B cell (primary cell): ENCODE measurements at places on chromosomes 2 and 18.

- DNase-seq = no peak
Observed at GRCh38 chr2:98297817-98298682, 48.2 kb upstream of the CNGA3 start.

- DNase-seq = no peak
Observed at GRCh38 chr2:236298924-236299475, 34.8 kb upstream of the ASB18 start.

DNA sequence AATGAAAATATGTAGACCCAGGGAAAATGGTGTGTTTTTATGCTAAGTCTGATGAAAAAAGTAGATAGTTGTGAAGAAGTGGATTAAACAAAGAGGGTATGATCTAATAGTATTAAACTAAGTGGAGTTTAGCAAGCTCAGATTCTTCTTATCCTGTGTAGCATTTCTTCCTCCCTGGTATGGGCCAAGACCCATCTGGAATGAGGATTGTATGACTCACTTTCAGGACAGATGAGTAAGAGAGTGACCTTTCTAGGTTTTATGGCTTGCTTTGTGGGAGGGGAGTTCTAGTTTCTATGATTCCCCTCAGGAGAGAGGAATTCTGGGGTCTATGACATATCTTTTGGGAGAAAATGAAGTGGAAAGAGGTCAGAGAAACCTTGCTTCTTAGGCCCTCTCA lies 550.1 kb downstream of the SPAG16 start:
- no peak for DNase-seq

- DNase-seq = peak; percentile 36
Observed at GRCh38 chr2:235779444-235779896, 285.6 kb downstream of the AGAP1 start.

DNA sequence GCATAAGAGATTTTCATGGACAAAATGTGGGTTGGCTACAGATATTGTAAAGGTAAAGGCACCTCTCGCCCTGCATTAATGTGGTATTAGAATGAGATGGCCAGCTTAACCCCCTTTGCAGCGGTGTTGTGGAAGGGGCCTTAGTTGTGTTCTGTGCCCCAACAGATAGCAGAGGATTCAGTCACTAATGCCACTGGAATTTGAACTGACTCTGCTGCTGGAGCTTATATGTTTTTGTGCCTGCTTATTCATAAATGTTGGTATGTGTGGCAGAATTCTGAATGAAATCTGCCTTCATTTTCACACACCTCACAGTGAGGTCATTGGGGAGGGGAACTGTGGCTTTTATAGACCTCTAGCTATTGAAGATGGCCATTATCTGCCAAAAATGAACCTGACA lies 90.7 kb upstream of the ITGA6 start:
- no peak for DNase-seq

DNA sequence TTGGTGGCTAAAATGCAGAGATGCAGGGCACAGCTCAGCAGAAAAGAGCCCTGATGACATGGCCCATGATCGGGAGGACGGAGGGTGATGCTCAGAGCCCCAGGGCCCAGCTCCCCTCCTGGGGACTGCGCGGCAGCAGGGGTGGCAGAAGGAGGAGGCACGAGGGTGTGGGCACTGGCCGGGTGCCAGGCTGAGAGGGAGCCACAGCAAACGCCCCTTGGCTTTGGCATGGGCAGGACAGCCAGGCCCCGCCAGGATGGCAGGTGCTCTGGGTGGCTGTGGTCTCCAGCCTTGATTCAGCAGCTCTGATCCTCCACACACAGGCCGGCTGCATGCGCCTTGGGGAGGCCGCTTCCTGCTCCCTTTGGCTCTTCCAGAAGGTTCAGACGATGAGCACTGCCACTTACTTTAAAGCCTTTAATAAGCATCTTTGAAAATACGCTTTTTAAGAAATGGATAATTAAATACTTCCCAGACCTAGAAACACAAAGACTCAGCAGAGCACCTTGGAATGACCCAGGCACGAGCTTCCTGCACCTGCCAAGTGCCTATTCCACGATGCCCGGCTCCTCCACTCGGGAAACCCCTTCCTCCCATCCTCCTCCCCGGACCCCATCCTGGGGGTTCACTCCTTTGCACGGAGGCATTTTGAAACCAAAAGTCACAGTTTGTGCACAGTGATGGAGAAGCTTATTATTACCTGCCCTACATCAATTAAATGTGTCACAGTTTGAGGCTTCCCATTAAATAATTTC lies 78.5 kb upstream of the SNTG2 start:
- no peak for DNase-seq

DNA sequence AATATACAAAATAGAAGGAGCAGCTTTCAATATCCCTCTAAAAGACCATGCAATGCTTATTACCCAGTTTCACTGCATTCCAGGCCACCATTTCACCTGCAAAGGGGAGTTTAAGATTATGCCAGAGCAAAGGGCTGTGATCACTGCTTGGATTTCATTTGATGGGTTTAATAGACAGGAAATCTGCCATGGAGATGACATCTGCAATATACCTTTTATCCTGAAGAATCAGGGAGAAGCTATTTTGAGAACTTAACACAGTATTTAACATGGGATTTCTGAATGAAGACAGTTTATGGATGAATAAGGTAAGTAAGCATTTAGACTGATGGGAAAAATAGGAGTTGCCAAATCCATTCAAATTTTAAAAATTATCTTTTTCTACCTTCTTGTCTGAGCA lies 303.0 kb upstream of the SLC8A1 start:
- no peak for DNase-seq

DNA sequence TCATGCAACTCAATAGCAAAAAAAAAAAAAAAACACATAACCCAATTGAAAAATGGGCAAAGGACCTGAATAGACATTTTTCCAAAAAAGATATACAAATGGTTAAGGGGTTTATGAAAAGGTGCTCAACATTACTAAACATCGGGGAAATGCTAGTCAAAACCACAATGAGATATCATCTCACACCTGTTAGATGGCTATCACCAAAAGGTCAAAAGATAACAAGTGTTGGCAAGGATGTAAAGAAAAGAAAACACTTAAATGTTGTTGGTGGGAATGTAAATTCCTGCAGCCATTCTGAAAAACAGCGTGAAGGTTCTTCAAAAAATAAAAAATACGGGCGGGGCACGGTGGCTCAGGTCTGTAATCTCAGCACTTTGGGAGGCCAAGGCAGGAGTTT lies 112.4 kb upstream of the CAB39 start:
- DNase-seq = no peak

- no peak for DNase-seq
Observed at GRCh38 chr18:74682141-74682990, 84.7 kb downstream of the ZNF407 start.

GRCh38 chr2:119367472-119368099 lies 809 bp downstream of the DBI start:
- DNase-seq = no peak

- no peak for DNase-seq
Observed at GRCh38 chr2:86249579-86250391, 50.5 kb downstream of the MRPL35 start.

- no peak for DNase-seq
Observed at GRCh38 chr2:158104903-158105302, 3.2 kb downstream of the UPP2 start.

DNA sequence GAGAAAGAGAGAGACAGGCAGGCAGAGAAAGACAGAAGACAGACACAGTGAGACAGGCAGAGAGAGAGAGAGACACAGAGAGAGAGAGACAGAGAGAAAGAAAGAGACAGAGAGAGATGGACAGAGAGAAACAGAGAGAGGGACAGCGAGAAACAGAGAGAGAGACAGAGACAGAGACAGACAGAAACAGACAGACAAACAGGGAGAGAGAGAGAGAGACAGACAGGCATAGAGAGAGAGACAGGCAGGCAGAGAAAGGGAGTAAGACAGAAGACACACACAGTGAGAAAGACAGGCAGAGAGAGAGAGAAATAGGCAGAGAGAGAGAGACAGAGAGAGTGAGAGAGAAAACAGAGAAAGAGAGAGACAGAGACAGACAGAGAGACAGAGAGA lies 105.3 kb upstream of the ANKRD30BL start:
- DNase-seq = no peak

DNA sequence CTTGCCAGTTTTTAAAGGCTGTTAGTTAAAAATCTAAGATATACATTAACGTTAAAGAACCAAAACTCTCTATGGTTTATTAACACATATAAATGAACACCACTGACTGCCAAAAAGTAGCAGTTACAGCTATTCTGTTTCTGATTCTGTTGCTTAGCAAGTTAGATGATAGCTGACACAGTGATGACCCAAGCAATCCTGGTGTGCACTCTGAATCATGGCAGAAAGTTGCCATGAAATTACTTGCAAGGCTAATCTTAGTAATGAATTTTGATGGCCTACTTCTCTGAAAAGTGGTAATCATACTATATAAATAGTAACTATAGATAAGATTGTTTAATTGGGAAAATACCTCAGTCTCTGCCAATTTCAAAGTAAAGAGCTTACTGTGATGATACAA lies 57.7 kb downstream of the ROCK2 start:
- no peak for DNase-seq

DNA sequence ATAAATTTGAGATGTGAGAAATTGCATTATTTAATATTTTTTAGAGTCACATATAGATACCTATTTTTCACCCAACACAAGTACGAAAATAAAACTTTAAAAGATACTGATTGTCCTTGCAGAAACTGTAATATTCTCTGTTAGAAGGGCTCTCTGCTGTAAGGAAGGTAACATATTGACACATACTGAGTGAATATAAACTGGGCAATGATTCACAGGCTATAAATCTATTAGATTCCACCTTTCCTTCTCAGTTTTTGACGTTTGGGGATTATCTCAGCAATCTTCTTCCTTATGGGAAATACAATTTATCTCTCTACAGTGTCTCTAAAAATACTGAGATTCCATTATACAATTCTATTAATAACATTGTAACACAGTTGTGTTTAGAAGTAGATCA lies 229.1 kb upstream of the MAP2 start:
- DNase-seq = no peak

DNA sequence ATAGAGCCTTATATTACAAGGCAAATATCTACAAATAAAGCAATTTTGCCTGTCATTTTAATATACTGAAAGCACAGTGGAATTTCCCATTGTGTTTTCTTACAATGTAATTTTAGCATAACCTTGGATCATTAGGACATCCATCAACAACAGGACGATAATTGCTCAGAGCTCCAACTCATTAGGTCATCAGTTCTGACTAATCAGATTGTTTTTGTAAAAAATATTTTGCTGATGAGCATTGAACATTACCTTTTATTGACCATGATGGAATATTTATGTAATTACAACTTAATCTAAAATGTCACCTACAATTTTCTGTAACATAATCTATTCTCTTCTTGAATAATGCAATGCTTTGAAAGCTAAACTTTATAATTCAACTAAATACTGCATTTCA lies 215.3 kb upstream of the DSEL start:
- no peak for DNase-seq

DNA sequence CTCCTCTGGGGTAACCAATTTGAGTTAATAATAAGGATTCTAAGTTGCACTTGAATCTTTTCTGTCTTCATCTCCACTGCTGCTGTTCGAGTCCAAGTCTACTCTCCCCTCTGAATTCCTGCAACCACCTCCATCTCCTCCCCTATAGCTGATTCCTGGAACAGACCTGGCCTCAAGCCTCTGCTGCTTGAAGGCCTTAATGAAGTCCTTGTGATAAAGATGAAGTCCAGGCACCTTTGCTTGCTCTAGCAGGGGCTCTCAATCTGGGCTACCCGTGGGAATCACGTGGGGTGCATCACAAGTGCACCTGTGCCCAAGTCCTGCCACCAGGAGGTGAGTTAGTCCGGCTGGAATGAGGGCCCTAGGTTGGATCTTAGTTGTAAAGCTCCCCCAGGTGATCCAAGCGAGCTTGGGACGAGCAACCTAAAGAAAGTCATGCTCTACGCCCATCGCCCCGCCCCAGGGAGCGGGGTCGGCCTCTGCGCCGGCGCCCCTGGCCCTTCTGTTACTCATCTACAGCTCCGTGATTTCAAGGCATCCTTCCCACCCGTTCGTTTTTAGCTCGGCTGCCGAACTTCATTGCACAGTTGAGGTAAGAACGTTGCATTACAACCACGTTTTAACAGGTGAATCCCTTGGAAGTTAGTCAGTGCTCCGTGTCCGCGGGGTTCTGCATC lies 905 bp upstream of the IAH1 start:
- peak; percentile 58 for DNase-seq

GRCh38 chr2:150438654-150439053 lies 48.8 kb downstream of the RND3 start:
- no peak for DNase-seq

DNA sequence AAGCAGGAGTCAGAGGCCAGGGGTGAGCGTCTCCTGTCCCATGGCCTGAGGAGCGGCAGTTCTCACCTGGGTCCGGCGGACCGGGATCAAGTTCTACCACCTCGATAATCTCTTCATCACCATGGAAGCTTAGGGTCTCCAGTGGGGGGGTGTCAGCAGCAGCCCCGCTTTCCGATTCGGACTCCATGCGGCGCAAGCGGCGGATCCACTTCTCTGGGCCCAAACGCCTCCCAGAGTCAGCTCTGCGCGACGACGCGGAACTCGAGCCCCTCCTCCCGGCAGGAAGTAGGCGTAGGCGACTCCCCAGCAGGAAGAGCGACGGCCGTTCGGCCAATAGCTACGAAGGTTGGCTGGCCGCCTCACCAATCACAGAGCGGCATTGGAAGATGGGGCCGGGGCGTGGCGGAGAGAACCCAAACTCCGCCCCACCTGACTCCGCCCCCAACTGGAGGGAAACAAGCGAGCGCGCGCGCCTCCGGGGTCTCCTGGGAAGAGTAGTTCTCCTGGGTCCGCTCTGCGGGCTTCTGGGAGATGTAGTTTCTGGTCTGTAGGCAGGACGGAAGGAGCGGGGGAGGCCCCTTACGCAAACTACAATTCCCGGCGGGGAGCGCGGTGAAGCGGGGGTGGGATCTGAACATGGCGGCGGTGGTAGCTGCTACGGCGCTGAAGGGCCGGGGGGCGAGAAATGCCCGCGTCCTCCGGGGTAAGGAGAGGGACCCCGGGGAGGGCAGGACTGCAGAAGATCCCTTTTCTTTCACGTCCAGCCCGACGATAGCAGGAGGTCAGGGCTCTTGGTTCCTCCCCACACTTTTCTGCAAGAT lies at the start of the genes AAMP and PNKD:
TSS of gene AAMP (minus strand) at position 238 of the 821 bp plus-strand sequence. CDS start at position 187, 51 bp downstream.
TSS of gene PNKD (plus strand) at position 620 of the 821 bp plus-strand sequence. CDS start at position 637, 17 bp downstream.
- DNase-seq = peak; percentile 100

DNA sequence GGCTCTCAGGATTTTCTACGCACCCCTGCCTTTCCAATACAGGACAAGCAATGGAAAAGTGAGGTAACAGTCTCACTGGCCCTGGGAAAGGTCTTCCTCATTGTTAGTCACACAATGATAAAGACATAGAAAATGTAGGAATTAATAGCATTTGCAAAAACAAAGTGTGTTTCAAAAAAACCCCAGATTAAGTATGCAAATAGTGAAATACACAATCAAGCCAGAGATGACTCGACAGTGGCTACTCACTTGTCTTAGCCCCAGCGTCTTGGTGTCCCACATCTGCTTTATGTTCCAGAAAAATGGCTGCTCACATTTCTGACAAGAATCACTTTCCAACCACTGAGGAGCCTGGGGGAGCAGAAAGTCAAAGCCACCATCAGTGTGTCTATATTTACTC lies 47.0 kb upstream of the AP1S3 start:
- DNase-seq = no peak

DNA sequence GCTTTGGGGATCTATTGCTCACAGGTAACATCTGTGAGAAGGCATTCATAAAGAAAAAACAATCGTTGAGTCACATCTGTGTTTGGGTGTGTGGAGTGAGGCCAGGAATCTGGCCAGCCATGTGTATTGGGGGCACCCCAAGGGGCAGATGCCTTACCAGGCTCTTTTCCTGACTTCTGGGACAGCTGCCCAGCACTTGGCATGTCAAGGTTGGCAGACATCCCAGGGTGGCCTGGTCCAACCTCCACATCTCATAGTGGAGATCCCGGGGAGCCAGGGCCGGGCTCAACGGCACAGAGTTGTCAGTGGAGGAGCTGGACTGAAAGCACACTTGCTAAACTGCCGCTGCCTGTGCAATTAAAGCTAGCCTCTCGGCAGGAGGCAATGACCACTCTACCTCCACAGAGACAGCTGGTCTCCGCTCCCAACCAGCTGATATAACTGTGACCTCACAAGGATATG lies 75.3 kb upstream of the MGAT4A start:
- DNase-seq = no peak
